Activated T-cell treated with anti-CD3 and anti-CD28 coated beads, Interleukin-2, amount 50 U/mL, for 1 hour (primary cell): ENCODE measurements at places on chromosomes 3 and 15.

GRCh38 chr3:56197259-56197965 is 270.9 kb downstream of the ERC2 start:
- DNase-seq = no peak

DNA sequence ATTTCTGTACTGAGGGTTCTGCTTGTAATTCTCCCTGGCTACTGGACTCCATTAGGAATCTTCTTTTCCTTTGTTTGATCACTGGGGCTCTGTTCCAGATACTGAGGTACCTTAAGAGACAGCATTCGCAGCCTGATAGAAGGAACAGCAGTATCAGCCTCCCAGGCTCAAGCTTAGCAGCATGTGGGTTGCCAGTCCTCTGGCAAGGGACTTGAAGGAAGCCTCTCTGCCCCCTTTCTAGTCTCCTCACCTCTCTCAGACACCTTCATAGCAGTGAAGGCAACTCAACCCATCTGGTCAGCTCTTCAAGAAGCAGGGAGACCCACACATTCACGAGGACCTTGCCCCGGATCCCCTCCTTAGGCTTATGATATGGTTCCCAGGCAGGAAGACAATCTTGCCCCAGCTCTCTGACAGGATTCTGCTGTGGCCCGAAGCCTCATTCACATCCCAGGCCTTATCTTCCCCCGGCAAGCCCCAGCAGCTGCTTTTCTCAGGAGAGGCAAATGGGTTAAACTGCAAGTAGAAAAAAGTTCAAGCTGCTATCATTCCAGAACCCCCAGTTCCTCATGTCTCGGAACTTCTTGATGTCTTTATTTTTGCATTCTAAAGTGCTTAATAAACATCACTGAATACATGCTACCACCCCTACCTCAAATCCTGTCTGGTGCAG is 153.1 kb downstream of the LIPC start:
- no peak for DNase-seq

DNA sequence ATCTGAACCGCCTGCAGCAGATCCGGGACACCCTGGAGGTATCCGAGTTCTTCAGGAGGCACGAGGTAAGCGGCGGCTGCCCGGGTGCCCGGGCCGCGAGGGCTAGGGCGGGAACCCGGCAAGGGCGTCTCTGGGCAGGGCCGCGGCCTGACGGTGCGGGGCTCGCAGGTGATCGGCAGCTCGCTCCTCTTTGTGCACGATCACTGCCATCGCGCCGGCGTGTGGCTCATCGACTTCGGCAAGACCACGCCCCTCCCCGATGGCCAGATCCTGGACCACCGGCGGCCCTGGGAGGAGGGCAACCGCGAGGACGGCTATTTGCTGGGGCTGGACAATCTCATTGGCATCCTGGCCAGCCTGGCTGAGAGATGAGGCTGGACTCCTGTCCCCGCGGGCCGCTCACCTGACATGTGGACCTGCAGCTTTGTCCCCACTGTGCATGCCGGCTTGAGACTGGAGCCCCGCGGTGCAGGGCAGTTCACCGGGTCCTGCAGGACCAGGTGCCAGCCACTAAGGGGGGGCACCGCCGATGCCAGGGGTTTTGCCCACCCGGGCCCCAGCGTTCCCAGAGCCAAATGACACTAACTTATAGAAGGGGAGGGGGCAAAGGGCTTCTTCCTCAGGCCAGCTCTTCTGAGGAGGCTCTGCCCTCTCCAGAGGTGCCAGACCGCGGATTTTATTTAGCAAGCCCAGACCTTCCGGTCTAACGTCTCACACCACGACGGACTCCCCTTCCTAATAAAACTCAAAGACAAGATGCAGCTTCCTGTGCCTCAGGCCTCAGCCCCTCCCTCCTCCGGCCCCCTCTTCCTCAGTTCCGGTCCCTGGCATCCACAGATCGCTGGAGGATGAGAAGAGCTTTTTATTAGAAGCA is 9.4 kb downstream of the ITPKA start:
- no peak for DNase-seq

GRCh38 chr15:27692438-27692837 is 406.7 kb downstream of the OCA2 start:
- DNase-seq = no peak

DNA sequence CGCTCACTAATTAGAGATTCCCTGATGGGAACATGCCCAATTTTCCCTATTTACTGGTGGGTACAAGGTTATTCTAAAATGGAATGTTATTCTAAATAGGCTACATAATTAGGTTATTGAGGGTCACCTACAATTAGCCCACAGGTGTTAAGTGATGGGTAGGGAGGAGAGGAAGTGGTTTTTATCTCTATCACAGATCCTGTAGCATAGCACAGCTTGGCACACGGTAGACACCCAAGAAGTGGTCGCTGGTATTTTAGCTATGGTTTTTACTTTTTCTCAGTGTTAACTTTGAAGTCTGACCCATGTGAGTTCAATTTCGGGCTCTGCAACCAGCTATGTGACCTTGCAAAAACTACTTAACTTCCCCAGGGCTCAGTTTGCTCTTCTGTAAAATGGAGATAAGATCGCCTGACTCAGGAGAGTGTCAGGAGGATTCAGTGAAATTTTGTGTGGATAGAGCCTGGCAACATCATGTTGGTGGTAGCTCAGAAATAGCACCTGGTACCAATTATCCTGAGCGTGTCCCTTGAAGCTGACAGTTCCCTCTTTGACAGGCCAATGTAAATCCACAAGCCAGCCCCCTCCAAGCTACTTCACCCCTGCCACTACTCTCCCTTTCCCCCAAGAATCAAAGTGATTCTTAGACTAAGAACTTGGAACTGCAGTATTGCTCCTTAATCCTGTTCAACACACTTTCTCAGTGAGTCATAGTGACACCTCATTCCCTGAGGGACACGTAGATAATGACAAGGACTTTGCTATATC is 8.7 kb upstream of the LMCD1 start:
- no peak for DNase-seq

DNA sequence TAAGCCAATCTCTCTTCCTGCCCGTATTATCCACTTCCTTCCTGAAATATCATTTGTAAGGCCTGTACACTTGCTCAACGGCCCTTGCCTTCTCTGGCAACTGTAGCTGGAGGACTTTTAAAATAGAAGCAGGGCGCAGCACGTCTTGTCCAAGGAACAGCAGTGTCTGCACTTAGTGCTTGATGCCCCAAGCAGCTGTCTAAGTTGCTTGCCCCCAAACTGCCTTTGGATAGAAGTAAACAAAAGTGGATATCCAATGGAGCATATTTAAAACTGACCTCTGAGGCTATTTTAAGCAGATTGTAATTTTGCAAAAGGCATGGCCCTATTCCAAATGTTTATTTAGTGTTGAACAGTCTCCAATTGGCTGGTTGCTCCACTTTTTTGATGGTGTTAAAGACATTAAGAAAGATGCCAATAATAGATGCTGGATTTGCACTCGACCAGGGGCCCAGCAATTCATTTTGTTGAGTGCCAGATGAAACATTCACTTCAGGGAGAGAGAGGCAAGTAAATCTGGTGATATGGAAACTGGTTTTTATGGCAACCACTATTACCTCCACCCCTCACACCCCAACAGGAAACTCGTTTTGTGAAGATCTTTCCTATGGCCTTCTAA is 526.8 kb upstream of the TBL1XR1 start:
- no peak for DNase-seq

- no peak for DNase-seq
Measured at GRCh38 chr3:13253208-13253937, 166.7 kb downstream of the NUP210 start.

GRCh38 chr3:87227835-87228144 is 681 bp downstream of the CHMP2B start:
- DNase-seq = no peak

DNA sequence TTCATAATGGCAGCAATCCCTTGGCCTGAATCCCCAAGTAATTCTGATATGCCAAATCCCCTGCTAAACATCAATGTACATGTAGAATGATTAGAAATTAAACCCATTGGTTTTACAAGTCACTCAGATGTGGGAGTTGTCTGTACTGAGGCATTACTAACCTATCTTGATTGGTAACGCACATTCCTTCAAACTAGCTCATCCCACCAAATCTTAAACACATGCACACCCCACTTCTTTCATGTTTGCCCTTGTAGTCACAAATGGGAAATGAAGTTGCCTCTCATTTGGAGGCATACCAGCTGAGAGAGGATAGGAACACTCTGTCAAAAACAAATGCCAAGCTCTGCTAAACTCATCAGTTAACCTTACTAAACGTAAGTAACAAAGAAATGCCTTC is 29.1 kb upstream of the MAN2C1 start:
- DNase-seq = no peak

- no peak for DNase-seq
Measured at GRCh38 chr3:11197484-11197883, 43.2 kb downstream of the HRH1 start.

- DNase-seq = no peak
Measured at GRCh38 chr3:187719628-187720336, 17.4 kb upstream of the RTP2 start.

DNA sequence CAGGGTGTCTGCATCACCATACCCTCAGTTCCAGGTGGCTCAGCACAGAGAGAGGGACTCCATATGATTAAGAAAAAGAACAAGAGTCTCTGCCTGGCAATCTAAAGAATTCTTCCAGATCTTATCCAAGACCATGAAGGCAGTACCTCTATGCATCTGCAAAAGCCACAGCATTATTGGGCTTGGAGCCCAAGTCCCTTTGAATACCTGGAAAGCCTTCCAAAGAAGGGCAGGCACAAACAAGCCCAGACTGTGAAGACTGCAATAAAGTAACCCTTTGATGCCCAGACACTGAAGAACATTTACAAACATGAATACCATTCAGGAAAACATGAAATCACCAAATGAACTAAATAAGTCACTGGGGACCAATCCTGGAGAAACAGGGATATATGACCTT is 60.9 kb upstream of the DIPK2A start:
- no peak for DNase-seq

DNA sequence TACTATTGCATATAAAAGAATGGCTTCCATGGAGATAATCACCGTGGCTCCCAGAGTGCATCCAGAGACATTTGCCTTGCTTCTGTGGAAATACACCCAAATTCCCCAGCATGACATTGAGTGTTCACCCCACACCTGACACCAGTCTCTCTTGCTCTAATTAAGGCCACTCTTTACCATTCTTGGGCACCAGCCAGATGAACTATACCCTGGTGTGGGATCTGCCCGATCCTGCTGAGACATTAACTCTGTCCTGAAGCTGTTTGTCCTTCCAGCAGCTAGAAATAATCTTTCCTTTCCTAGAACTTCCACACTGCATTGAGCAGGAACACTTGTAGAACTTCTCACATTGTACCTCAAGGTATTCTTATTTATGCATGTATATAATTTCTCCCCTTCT is 105.2 kb downstream of the LPP start:
- DNase-seq = no peak

GRCh38 chr3:119240101-119240590 is 532 bp downstream of the B4GALT4 start:
- no peak for DNase-seq

DNA sequence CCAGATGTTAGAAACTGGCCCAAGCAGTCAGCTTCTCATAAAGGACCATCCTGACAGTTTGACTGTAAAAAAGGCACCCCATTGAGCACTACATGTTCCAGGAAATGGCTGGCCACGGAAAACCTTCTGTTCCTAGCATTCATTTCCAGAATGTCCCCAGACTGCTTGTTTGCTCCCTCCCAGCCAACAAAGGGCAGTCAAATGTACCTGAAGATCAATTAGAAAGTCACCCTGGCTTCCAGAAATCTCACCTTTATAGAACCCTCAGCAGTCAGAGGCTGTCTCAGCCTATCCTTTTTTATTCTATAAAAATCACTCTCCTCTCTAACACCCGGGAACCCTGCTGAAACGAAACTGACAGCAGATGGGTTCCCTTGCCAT is 784 bp upstream of the SAMMSON start:
- DNase-seq = no peak

GRCh38 chr15:39515765-39516164 is 65.1 kb upstream of the THBS1 start:
- no peak for DNase-seq

DNA sequence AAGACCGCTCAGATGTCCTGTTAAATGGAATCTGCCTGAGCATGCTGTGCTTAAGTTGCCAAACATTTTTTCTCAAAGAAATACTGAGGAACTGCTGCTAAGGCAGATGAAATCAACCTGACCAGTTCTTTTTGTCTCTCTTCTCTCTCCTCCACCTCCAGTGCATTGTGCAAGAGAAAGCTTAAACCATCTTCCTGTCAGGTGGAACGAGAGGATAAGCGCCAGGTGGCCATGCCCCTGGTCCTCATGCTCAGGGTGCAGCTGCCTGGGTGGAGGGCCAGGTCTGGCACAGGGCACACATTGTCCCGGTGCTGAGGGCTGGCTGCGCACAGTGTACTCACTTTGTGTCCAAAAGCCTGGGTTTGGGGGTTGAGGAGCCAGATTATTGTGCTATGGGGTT is 176.2 kb upstream of the TP63 start:
- DNase-seq = no peak

DNA sequence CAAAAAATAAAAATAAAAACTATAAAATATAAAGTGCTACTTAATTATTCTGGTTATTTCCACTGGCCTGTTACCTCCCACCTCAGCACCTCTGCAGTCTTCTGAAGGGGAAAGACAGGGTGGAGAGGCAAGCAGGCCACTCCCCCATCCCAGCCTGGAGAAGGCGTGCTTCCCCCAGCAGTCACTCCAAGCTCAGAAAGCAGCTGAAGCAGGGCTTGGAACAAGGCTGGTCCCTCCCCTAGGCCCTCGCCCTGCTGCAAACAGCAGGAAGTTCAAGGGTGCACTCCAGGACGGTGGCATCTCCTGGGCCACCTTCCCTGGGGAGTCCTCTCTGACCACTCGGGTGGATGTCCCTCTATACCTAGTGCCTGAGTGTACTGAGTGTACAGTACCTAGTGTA is 21.4 kb downstream of the CACNA2D2 start:
- DNase-seq = no peak

- no peak for DNase-seq
Measured at GRCh38 chr3:150319900-150320299, 88.2 kb upstream of the TSC22D2 start.

GRCh38 chr3:140143367-140144069 is 208.5 kb downstream of the CLSTN2 start:
- DNase-seq = no peak

DNA sequence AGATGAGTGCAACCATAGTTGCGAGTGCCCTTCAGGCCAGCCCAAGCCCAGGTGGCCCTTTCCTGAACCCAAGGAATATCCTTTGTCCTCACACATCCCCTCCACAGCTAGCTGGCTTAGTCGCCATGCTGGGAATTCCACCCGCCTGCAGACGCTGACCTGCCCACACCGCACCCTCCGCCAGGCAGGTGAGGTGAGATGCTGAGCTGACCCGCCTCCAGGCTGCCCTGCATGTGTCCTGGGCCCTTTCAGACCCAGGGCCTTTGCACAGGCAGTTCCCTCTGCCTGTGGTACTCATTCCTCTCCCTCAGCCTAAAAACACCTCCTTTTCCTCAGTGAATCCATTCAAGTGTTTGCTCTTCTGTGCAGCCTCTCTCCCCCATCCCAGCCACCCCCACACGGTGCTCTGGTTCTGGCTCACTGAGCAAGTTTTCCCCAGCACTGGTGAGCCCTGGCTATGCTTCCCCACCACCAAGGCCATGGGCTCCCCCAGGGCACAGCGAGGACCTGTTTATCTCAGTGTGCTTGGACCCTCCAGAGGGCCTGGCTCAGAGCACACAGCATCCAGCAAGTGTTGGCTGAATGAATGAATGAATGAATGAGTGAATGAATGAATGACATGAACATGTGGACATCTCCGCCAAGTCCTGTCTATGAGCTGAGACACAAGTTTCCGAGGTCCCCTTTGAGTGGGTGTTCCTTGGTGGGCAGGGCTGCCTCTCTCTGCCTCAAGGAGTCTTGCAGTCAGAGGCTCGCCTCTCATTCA is 33.0 kb upstream of the LINGO1 start:
- DNase-seq = no peak
